Anterior cingulate cortex (tissue), 58 donors: ENCODE measurements at places on chromosomes 6 and 20.

- DNase-seq: peak; percentile 42
Observed at GRCh38 chr6:42745083-42745639, 742 bp downstream of the TBCC start.

DNA sequence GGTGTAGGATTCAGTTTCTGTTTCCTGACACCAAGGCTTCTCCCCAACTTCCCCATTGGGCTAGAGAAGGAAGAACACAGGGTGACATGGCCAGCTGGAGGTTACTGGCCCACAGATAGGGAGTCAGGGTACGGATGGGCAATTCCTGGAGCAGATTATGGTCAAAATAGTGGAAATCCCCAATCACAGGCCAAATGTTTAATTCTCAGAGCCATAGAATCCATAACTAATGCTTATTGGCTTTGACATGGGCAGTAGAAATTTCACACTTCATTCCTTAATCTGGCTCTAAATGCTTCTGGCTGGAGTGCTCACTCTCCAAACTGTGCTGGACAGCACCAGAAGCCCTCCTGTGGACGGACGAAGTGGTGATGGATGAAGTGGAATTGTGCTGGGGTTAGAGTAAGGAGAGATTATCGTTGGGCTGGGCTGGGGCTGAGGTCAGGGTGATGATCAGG, 887 bp downstream of the SIGLEC1 start:
- no peak for DNase-seq

DNA sequence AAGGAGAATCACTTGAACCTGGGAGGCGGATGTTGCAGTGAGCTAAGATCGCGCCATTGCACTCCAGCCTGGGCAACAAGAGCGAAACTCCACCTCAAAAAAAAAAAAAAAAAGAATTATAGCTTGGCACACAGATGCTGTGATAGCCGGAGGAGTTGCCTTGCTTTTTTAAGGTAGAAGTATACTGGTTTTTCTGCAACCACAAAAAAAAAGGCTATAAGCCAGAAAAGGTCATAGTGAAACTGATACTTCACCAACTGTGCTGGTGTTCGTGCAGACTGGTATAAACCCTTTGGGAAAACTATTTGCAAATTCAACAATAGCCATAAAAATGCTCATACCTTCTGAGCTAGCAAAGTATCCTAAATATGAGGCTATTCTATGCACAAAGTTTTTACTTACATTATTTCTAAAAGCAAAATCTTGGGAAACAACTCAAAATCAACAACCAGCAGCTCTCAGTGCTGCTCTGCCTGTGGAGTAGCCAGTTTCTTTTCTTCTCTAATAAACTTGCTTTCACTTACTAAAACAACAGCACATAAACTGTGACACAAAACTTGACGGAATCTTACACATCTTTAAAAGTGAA, 44.0 kb downstream of the B4GALT5 start:
- DNase-seq: no peak

- DNase-seq: no peak
Observed at GRCh38 chr20:43283126-43283525, 93.4 kb upstream of the PTPRT start.

DNA sequence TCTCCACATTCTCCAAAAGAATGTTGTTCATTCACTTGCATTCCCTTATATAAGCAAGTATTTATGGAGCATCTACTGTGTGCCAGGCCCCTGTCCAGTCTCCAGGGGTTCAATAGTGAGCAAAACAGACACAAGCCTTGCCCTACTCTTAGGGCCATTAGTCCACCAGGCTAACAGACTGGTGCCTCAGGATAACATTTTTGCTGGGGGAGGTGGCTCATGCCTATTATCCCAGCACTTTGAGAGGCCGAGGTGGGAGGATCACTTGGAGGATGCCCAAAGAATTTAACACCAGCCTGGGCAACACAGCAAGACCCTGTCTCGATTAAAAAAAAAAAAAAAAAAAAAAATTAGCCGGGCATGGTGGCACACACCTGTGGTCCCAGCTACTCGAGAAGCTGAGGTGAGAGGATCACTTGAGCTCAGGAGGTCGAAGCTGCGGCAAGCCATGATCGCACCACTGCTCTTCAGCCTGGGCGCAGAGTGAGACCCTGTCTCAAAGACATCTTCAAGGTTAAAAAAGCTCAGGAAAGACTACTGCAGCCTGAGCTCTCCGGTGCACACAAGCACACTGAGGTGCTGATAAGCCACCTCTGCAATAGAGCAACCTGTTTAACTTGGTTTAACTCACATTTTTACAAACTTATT, 19.9 kb downstream of the CAPN11 start:
- no peak for DNase-seq
